Stimulated activated CD8-positive, alpha-beta memory T cell treated with anti-CD3 and anti-CD28 coated beads, Interleukin-15, amount 100 ng/mL, for 24 hours (primary cell): ENCODE measurements at places on chromosomes 2 and 18.

GRCh38 chr2:67412424-67412823 is 15.3 kb downstream of the ETAA1 start:
- DNase-seq, result no peak

DNA sequence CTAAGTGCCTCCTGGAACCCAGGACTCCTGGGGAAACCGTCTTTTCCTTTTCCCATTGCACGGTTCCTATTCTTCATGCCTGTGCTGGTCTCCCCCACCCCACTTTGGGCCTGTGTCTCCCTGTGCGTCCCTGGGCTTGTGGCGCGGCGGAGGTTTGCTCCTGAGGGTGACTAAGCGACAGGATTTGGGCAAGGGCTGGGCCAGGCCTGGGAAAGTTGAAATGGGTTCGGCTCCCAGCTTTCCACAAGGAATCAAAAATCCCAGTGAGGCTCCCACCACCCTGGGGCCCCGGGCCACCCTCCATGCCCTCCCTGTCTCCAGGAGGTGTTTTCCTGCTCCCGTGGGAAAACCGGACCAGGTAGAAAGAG is 197.6 kb downstream of the NDUFA10 start:
- DNase-seq, result no peak

DNA sequence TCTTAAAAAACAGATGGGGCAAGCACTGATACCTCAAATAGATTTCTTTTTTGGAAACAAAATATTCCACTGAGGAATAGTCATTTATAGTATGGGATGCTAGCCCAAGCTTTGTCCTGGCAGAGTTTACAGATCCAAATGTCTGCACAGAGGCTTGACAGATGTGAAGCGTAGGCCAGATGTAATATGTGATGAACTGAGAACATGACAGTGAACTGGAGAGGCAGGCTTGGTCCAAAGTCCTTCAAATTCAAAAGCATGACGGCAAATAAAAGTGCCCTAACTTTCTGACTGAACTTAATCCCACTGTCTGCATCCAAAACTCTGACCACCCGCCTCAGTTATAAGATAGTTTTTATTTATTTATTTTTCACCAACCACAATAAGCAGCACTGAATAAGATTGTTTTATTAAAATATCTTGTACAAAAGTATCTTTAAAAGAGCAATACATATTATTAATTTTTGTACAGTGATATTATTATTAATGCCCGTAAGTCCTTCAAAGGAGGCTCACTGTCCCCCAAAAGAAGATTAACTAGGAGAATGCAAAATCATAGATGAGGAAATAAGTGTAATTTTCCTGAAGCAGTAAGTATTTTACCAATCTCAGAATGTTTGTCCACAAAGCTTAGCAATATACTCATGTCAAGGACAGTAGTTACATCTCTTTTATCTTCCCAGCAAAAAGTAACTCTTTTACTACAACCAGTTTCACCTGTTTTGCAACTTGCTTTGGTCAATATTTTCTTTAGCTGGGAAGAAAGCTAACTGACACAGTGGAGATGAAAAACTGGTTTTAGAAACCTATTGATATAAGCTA is 10.7 kb upstream of the SPOPL start:
- no peak for DNase-seq

GRCh38 chr2:3184167-3184566 is 193.5 kb downstream of the EIPR1 start:
- DNase-seq, result no peak

DNA sequence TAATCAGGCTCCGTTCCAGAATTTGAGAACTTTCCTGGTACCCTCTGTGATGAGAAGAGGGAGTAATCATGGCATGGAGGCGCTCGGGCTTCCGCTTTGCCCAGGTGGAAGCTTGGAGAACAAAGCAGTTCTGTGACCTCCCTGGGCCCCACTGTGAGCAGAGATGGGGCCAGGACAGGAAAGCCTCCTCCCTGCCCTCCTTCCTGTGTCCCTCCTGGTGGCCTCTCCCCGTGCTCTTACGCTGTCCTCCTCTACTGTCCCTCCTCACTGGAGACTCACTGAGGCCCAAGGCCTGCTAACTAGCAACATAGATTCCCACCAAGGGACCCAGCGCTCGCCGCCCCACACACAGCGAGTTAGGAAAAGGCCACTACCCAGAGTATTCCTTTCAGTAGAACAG is 119.8 kb downstream of the MAPK4 start:
- no peak for DNase-seq

- DNase-seq, result no peak
Observed at GRCh38 chr18:68733707-68734106, 18.8 kb upstream of the TMX3 start.

DNA sequence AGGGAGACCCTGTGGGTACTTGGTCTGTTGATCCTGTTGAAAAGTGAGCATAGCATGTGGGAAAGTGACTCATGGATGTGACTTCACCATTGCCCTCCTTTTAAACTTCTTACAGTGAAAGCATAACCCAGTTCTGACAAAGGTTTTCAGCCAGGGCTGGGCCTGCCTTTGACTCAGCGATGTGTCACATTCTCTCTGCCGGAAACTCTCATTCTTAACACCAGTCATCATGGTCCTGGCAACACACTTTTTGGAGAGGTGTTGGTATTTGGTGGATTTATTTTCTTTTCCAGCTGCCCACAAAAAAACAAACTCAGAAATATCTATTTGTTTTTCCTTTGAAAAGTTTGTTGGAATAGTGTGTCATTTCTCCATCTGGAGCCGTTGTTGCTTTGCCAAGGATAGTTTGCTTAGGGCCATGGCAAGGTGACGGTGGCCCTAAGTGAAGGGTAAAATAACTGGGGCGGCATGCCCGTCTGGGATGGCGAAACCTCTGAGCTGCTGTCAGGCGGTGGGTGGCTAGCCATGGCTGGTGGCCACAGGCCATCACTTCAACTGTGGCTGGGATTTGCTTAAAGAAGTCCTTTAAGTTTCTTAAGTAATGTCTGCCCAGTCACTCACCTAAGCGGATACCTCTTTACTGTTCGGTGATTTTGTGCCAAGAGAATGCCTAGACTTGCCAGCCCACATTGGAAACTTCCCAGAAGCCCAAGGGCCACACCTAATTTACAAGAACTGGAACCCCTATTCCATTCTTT is 123.3 kb downstream of the LTBP1 start:
- no peak for DNase-seq

GRCh38 chr2:161017780-161018470 is 142.3 kb upstream of the TANK start:
- no peak for DNase-seq

DNA sequence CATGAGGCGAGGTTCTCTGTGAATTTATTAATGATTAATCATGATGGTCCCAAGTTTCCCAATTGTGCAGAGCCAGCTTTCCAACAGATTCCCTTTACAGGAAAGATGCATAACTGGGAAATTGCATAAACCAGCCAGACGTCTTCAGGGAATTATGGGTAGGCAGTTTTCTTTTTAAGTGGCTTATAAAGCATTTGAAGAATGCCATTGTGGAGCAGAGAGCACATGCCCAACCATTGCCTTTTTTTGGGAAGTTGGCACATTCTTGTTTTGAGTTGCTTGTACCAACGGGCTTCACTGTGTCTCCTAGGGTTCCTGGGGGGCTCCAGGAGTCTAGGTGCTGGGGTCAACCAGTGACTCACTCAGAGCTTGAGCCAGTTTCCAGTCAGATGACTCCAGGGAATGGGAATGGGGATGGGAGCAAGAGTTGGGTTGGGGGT is 231.7 kb upstream of the FOSL2 start:
- DNase-seq, result no peak

GRCh38 chr18:58288921-58289797 is 245.1 kb downstream of the NEDD4L start:
- no peak for DNase-seq

- DNase-seq, result no peak
Observed at GRCh38 chr2:101737478-101738255, 40.2 kb downstream of the MAP4K4 start.

GRCh38 chr2:79660557-79660956 is 147.7 kb downstream of the CTNNA2 start:
- no peak for DNase-seq

DNA sequence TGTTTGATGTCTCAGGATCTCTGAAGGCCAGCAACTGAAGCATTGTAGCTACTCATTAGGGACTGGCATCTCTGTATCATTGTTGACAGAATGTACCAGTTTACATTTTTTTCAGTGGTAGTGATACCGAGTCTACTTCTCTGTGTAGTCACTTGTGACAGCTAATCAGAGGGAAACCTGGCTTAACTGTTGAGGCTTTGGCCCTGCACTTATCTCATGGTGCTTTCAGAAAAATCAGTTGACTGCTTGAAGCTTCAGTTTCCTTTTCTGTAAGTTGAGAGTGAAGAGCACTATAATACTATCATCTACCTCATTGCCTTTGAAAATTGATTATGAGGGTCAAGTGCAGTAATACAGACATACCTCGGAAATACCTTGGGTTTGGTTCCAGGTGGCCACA is 90.0 kb downstream of the COMMD1 start:
- no peak for DNase-seq

- no peak for DNase-seq
Observed at GRCh38 chr2:143906850-143907249, 613.1 kb downstream of the ZEB2 start.

GRCh38 chr2:157302492-157303099 is 23.0 kb downstream of the ERMN start:
- no peak for DNase-seq

- DNase-seq, result no peak
Observed at GRCh38 chr2:10393640-10393982, 54.5 kb downstream of the ODC1 start.
